ENCODE measurements at places on chromosomes 11 and 22. TPM values are rescaled to one million over a fixed set of nuclear protein-coding genes. Genes with fewer than 3 reads are reported as not detected.
A peak's percentile ranks its signal among the peaks of the same experiment; 100 is the strongest.

The USP2 gene
- 1.7 TPM for total RNA-seq

The NRXN2 gene
- total RNA-seq = 0.59 TPM

The CFAP300 gene
- total RNA-seq = 5.1 TPM

The CLDN5 gene
- total RNA-seq = 418 TPM

The OR4A16 gene
- total RNA-seq = not detected

DNA sequence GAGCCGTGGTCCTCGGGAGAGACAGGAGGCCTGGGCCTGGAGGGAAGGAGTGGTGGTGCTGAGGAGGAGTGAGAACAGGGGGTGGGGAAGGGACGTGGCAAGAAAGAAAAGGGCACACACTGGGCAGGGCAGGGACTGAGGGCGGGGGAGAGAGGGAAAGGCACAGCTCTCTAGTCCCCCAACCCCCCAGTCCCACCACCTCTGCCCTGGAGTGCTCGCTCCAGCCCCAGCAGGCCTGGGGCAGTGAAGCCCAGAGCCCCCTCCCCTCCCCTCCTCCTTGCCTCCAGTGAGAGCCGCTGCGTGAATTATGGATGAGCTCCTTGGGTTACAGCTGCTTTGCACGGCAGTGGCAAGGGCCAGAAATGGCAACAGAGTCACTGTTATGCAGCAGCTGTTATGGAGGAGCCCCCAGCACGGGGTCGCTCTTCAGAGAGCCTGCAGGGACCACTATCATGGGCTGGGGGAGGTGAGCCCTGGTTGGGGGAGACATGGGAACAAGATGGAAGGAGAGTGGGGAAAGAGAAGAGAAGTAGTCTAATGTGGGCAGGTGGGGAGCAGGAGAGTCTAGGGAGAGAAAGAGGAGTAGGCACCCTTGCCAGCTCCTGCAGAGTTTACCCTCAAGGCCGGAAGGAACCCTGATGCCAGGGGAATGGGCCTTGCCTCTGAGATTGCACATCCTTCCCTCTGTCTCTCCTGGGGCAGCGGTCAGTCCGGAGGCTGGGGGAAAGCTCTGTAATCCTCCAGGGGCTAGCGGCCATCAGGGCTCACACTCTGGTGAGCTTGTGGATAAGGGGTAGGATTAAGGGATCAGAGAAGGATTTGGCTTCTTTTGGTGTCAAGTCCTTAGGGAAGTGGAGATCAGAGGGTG is 3.6 kb downstream of the RTN4RL2 start:
- no peak overlapping the region for H3K27ac ChIP-seq
- DNase-seq = no peak
- H3K36me3 ChIP-seq = no peaks in the 10 kb centered on the region
- H3K27me3 ChIP-seq = peaks cover 21% of the 10 kb centered on the region
- peaks cover 20% of the 10 kb centered on the region for H3K4me1 ChIP-seq

DNA sequence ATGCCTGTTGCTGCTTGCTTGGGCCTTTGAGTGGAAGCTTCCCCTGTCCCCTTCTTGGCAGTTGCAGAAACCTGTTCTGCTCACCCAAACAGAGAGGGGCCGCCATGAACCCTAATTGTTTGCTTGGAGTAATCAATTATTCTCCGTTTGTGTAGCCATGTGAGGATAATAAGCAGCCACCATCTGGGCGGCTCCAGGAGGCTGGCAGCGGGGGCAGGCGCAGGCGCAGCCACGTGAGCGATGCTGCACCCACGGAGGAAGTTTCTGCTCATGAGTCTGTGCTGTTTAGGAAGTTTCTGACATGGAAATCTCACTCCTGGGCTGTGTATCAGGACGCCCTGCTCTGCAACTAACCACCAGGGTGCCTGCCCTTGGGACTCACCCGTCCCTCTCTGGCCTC is 90.1 kb downstream of the MPPED1 start:
- H3K36me3 ChIP-seq = no peaks in the 10 kb centered on the region
- no peak for DNase-seq
- no peaks in the 10 kb centered on the region for H3K4me1 ChIP-seq
- H3K27ac ChIP-seq = no peak overlapping the region

GRCh38 chr22:25027959-25028840 is 75.7 kb downstream of the KIAA1671 start:
- H3K36me3 ChIP-seq = no peaks in the 10 kb centered on the region
- peaks cover 41% of the 10 kb centered on the region for H3K4me1 ChIP-seq
- H3K27me3 ChIP-seq = no peaks in the 10 kb centered on the region
- peak; percentile 80 for DNase-seq
- H3K4me3 ChIP-seq = no peak overlapping the region

GRCh38 chr11:19730373-19730772 is 17.7 kb downstream of the NAV2 start:
- no peak overlapping the region for H3K27ac ChIP-seq
- H3K4me1 ChIP-seq = peaks cover 9% of the 10 kb centered on the region
- no peak overlapping the region for H3K4me3 ChIP-seq
- no peaks in the 10 kb centered on the region for H3K27me3 ChIP-seq
- no peak for DNase-seq
- no peaks in the 10 kb centered on the region for H3K36me3 ChIP-seq

- peaks cover 6% of the 10 kb centered on the region for H3K4me1 ChIP-seq
- no peak overlapping the region for H3K4me3 ChIP-seq
- no peaks in the 10 kb centered on the region for H3K36me3 ChIP-seq
- no peaks in the 10 kb centered on the region for H3K27me3 ChIP-seq
Observed at GRCh38 chr11:128610721-128611617, 23.6 kb upstream of the ETS1 start.

DNA sequence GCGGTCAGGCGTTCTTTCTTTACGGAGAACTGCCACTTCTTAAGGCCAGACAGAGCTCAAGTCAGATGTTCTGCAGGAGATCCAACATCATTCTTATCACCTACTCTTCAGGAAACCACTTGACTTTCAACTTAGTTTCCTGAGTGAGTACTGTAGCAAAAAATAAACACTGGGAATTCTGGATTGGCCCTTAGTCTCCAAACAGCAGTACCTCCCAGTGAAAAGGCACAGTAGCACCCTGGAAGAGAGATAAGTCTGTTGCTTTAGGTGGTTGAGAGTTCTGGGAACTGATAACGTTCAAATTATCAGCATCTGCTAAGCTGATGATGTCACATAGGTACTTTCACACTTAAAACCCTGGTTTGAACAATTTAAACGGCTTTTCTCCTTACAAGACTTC is 971.8 kb upstream of the TENM4 start:
- H3K36me3 ChIP-seq = no peaks in the 10 kb centered on the region
- no peak overlapping the region for H3K4me3 ChIP-seq
- no peaks in the 10 kb centered on the region for H3K27me3 ChIP-seq
- no peak for DNase-seq

DNA sequence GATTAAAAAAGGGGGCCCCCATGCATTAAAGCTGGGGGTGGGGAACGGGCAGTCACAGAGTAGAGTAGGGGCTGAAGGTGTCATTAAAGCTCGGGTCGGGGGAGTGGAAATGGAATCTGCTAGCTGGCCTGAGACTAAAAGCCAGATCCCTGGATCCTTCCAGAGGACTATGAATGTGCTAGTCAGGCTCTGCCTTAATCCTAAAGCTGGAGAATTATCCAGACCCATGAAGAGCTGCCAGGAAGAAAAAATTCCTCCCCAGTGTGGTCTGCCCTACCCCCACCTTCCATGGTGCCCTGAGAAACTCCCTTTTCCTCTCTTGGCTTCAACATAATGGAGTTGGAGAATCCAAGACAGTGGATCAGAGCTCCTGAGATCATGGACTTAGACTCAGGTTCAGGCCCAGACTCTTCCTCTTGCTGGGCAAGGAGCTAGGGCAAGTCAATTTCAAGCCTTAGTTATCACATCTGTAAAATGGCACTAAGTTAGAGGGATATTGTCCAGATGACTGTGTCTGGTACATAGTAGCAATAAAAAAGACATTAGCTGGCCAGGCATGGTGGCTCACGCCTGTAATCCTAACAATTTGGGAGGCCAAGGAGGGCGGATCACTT is 24.0 kb upstream of the SMTN start:
- no peak overlapping the region for H3K27ac ChIP-seq
- H3K27me3 ChIP-seq = no peaks in the 10 kb centered on the region
- no peaks in the 10 kb centered on the region for H3K36me3 ChIP-seq
- no peak for DNase-seq
- peaks cover 9% of the 10 kb centered on the region for H3K4me1 ChIP-seq
- H3K4me3 ChIP-seq = no peak overlapping the region

DNA sequence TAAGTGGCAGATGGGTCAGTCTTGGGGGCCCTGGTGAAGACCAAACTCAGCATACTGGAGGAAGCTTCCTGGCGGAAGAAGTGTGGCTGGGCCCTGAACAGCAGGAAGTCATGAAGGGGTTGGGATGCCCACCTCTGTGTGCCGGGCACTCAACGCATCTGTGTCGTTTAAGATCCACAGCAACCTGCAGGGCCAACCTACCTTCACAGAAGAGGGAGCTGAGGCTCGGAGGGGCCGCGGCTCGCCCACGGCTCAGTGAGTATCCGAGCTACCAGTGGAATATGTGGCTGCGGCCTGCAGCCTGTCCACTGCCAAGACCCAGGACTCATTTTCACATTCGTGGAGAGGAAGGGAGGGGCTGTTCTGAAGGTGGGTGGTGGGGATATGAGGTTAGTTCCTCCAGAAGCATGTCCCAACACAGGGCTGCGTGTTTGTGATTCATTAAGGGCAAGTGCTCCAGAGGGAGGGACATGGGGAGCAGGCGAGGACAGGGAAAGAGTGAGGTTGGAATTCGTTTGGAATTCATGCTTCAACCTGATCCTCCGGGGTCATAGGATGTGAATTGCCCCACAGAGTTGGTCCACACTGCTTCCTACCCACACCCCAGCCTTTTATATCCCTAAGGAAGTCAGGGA is 99.6 kb downstream of the MPPED1 start:
- no peak for DNase-seq
- no peaks in the 10 kb centered on the region for H3K4me1 ChIP-seq
- no peaks in the 10 kb centered on the region for H3K27me3 ChIP-seq
- H3K27ac ChIP-seq = no peak overlapping the region
- no peaks in the 10 kb centered on the region for H3K36me3 ChIP-seq
- H3K4me3 ChIP-seq = no peak overlapping the region

DNA sequence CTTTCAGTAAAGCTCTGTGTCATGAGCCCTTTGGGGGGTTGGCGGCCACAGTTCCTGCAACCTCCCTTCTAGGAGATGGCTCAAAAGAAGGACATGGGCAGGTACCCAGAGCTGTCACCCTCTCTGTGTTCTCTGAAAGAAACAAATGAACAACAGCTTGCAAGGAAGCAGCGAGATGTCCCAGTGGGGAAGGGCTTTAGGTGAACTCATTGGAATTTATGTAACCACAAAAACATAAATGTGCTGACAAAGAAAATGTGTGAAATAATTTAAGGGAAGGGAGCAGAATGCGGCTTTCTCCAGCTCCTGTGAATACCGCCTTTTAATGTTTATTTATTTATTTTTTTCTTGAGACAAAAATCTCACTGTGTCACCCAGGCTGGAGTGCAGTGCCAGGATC is 3.3 kb downstream of the PARVG start:
- no peaks in the 10 kb centered on the region for H3K36me3 ChIP-seq
- H3K27ac ChIP-seq = no peak overlapping the region
- no peak for DNase-seq
- H3K4me3 ChIP-seq = no peak overlapping the region

Measured in upper lobe of left lung (tissue), 6 donors.